ENCODE measurements at places on chromosomes 6 and 20. TPM values are rescaled to one million over a fixed set of nuclear protein-coding genes. Genes with fewer than 3 reads are reported as not detected.

DNA sequence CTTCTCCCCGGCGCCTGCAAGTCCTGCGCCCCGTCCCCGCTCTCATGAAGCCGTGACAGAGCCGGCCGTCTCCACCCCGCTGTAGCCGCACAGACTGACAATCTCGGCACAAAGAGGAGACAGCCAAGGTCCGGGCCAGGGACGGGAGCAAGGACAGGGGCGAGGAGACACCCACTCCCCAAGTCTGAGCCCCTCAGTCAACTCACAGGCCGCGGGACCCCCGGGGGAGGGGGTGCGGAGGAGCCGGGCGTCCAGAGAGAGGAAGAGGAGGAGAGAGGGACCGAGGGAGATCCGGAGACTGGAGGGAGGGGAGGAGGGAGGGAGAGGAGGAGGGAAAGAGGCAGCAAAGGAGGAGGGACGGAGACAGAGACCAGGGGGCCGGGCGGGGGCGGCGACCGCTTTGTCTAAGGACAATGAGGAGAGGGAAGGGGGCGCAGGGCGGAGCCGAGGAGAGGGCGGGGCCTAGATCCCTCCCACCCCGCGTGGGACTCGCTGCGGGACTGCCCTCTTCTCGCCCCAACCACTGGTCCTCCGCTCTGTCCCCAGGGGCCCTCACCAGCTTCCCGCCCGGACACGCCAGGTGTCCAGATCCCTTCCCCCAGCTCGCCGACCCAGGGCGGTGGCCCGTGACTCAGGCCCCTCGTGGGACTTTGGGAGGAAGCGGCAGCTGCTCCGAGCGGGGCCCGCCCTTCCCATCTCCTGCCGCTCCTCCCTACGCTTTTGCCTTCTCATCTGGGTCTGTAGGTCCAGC is 638 bp upstream of the PPP1R18 start:
- peak; percentile 95 for DNase-seq
- H3K36me3 ChIP-seq, result peaks cover 7% of the 10 kb centered on the region
- H3K4me3 ChIP-seq, result peak overlapping the region; percentile 95
- peaks cover 16% of the 10 kb centered on the region for H3K4me1 ChIP-seq

DNA sequence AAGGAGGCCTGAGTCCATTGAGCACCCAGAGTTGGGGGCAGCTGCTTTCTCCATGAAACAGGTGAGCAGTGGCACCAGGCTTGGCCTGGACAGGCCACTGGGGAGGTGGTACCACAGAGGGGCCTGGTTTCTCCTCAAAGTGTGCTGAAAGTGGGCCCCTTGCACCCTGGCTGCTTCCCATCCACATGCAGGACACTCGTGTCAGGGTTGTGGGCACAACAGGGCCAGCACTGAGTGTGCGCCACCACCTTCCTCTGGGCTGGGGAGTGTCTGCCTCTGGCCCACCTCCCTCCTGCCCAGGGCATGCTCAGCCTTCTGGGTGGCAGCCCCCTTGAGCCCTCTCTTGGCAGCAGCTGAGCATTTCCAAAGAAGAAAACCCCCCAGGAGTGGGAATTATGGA is 5.2 kb upstream of the SLC22A1 start:
- no peaks in the 10 kb centered on the region for H3K27me3 ChIP-seq
- no peak overlapping the region for H3K27ac ChIP-seq
- no peak for DNase-seq
- peaks cover 5% of the 10 kb centered on the region for H3K36me3 ChIP-seq
- H3K4me1 ChIP-seq, result no peaks in the 10 kb centered on the region

The BPI gene
- not detected for total RNA-seq

The ARFGEF3 gene
- total RNA-seq, result 10.3 TPM
